Activated CD8-positive, alpha-beta memory T cell treated with anti-CD3 and anti-CD28 coated beads, Interleukin-2, amount 50 U/mL, for 48 hours (primary cell): ENCODE measurements at places on chromosomes 4 and X.

DNA sequence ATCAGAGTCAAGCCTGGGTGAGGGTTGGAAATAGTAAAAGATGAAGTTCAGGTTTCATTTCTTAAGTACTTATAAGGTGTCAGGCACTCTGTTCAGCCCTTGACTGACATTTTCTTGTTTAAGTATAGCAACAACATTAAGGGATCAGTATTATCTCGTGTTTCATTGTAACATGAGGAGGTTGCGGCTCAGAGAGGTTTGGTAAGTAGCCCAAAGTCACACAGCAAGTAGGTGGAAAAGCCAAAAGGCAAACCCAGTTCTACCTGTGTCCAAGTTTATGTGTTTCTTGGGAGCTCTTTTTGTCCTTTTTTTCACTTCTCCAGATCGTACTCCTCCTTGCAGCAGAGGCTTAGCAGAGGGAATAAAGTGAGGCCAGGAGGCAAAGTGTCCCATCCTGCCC lies 337.5 kb upstream of the KLF3 start:
- DNase-seq, result no peak

- DNase-seq, result no peak
Observed at GRCh38 chrX:42378857-42379256, 399.1 kb downstream of the PPP1R2C start.

- DNase-seq, result no peak
Observed at GRCh38 chrX:152912106-152912505, 14.2 kb downstream of the ZNF185 start.

DNA sequence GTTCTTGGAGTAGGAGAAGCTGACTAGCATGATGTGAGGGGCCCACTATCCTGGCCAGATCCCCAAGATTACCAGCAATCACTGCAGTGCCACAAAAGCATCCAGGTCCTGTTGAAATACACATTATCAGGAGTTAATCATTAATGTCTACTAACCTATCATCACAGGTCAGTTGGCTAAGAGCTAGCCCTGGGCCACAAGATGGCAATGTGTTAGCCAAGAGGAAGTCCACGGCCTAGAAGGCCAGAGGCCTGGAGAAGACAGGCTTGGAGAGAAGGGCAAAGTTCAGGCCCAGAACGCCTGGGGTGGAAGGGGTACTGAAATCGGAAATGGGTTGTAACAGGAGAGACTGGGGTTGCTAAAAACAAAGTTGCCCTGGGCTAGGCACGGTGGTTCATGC lies 19.9 kb upstream of the KIAA1210 start:
- no peak for DNase-seq

GRCh38 chrX:23783589-23784469 lies 856 bp downstream of the SAT1 start:
- no peak for DNase-seq

DNA sequence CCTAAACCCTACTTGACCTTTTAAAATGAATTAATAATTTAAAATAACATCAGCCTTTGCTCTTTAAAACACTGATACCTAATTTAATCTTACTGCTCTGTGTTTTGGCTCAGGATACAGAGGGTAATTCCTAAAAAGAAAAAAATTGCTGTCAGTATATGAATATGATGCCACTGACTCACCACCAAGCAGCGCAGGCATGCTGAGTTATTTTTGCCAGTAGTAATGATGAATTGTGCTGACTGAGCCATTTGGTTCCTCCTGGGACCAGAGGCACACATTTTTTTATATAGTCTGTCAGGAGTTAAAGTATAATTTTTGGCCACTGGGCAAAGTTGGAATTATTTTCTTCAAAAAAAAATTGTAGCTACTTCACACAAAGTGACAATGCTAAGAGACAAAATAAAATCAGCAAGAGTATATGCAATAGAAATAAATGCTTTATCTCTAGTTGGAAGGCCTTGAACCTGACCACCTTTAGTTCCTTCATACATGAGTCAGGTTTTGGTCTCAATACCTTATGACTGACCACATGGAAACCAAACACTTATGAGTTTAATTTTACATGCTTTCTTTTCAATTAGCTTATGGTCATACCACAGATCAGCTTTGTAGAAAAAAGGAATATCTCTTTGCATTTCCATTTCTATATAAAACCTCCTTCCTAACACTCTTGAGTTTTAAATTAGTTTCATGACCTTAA lies 115.1 kb downstream of the PPP3CA start:
- no peak for DNase-seq

DNA sequence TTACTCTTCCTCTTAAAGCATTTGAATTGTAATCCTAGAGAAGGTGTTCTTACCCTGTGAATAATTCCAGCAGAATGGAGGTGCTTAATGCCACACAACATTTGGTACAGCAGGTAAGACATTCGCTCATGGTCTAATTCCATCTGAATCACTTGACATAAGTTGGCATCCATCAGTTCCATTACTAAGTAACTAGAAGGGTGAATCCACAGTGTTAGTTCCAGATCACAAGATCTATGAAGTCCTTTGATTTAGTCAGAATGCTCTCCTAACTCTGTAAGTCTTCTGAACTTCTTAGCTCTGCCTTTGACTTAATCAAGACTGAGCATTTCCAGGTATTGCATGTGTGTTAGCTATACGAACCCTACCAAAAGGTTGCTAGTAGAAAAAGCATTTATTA lies 258.0 kb downstream of the MAPK10 start:
- no peak for DNase-seq

DNA sequence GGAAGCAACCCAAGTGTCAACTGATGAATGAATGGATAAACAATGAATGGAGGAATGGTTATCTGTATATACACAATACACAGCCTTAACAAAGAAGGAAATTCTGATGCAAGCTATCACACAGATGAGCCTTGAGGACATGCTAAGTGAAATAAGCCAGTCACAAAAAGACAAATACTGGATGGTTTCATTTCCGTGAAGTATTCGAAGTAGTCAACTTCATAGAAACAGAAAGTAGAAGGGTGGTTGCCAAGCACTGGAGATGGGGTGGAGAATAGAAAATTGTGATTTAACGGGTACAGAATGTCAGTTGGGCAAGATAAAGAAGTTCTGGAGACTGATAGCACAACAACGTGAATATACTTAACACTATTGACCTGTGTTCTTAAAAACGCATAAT lies 28.2 kb downstream of the CENPU start:
- DNase-seq, result no peak

DNA sequence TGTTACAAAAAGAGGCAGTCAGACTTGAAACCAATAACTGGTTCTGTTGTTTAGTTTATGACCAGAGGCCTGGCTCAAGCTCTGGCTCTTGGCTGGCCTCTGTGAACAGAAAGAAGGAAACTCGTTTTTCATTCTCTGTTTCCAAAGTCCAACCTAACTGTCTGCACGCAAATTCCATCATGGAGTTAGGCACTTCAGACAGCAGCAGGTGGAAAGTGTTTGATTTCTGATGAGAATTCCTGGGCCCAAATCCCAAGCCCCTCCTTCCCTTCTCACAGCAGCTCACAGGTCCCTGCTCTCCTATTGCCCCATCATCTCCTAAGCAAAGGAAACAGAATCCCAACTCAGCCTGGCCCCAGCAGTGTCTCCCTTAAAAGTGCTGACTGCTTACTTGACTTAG lies 42.8 kb upstream of the FGF16 start:
- DNase-seq, result no peak

DNA sequence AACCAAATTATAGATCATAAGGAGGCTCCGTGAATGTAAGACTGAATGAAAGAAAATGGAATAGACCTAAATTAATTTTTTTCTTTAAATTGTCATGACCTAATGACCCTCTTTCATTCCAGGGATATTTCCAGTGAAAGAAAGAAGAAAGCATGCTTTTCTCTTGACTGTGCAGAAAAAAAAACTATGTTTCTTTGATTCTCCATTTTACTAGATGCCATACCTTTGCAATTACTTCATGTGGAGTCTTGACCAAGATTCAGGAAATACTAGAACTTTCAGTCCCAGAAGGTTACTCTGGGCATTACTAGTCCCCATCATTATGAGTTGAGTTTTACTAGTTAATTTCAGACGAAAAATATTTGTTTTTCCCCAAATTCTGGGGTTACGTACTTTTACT lies 6.4 kb upstream of the COMMD8 start:
- no peak for DNase-seq

DNA sequence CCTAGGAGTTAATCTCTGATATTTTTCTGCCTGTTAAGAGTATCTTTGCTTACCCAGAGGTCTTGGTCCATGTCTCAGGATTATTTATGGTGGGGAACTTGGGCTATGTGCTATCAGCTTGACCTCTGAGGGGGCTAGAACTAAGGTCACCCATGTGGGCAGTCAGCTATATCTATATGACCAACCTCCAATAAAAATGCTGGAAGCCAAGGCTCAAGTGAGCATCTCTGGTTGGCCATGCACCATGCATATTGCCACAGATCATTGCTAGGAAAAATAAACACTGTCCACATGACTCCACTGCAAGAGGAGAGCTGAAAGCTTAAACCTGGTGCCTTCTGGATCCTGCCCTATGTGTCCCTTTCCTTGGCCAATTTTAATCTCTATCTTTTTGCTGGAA lies 196.5 kb upstream of the SLC7A11 start:
- DNase-seq, result no peak

GRCh38 chr4:113457886-113458285 lies 303.7 kb downstream of the CAMK2D start:
- DNase-seq, result no peak

- no peak for DNase-seq
Observed at GRCh38 chrX:12741416-12741815, 49.8 kb upstream of the PRPS2 start.

DNA sequence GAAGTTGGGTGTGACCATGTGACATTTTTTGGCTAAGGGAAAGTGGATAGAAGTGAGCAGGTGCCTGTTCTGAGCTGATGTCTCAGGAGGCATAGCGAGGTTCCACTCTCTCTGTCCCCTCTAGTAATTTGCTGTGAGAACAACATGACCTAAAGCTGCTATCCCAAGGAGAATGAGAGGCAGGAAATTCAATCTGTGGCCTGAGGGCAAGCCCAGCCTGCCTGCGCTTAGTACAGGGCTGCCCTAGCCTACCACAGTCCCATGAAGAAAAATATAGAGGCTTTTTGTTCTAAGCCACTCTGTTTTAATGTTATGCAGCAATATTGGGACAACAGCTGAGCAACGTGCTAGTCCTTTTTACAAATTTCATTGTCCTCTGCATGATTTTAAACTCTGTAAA lies 193.1 kb downstream of the LDB2 start:
- no peak for DNase-seq

- DNase-seq, result no peak
Observed at GRCh38 chr4:124504431-124504830, 208.1 kb downstream of the ANKRD50 start.

- DNase-seq, result no peak
Observed at GRCh38 chrX:71365356-71365874, 742 bp upstream of the TAF1 start.

DNA sequence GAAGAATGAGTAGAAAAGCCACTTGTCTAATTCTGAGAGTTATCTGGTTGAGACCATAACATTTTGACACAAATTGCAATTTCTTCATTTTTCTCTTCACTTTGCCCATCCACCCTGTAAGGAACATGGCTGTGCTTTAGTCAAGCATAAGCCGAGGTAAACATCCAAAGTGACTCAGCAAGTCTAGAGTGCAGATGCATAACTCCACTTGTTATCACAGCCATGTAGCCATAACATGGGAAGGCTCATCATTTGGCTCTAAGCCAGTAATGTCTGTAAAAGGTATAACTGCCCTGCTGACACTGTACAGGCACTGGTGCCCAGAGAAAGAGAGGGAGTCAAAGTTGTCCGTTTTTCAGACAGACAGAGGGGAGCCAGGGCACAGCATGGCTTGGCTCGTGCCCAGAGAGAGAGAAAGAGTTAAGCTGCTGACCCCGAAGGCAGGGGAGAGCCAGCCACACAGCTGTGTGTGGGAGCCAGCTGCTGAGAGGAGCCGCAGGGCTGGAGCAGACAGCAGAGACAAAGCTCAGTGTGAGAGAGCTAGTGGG lies 76.9 kb upstream of the EXOC1L start:
- no peak for DNase-seq

DNA sequence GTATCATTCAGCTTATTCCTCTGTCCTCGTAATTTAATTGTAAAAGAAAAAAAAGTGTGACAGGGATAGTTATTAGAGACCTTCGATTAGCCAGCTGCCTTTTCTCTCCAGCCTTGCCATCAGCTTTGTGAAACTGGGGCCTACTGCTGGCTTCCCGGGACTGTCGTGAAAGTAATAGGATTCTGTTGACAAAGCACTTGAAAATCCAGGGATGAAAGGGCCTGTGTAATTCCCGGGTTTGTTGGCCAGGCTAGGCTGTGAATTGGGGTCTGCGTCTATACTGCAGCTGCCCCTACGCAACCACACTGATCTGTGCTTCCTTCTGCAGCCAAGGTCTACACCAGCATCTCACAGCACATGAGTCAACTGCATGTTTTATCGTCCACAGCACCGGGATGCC lies 120.4 kb upstream of the SCML1 start:
- no peak for DNase-seq

DNA sequence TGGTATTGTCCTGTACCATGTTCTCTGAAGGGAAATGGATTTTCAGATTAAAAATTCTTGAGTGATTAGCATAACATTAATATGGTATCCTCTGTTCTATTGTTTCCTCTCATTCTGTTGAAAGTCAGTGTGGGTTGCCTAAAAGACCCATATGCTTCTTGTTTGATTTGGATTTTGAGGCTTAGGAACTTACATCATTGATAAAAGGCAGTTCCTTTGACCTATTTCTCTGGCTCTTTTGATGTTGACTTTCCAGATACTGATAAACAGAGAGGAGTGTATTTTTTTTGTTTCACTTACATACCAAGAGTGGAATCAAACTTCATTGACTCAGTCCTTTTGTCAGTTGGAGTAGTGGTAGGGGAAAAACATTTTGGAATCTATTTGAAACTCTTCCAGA lies 32.8 kb downstream of the TMEM144 start:
- DNase-seq, result no peak
